ENCODE measurements at places on chromosomes 12 and 14.

DNA sequence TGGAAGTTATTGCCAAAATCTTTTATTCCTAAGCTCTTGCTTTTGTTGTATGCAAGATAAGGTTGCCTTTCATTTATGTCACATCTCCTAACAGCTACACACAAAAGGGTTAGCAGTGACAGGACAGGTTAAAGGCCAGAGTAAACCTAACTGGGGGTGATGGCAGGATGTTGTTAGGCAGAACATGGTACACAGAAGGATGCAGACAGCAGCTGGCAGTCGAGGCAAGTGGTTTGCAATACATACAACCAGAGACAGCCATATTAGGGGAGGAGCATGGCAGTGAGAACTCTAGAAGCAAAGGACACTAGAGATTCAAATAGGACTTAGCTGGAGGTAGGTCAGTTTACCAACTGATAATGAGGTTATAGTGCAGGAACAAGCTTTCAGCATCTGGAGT lies 2.7 kb upstream of the ABCD2 start:
- DNase-seq = no peak

- DNase-seq = no peak
Observed at GRCh38 chr12:112122823-112123690, 2.3 kb upstream of the TRAFD1 start.

DNA sequence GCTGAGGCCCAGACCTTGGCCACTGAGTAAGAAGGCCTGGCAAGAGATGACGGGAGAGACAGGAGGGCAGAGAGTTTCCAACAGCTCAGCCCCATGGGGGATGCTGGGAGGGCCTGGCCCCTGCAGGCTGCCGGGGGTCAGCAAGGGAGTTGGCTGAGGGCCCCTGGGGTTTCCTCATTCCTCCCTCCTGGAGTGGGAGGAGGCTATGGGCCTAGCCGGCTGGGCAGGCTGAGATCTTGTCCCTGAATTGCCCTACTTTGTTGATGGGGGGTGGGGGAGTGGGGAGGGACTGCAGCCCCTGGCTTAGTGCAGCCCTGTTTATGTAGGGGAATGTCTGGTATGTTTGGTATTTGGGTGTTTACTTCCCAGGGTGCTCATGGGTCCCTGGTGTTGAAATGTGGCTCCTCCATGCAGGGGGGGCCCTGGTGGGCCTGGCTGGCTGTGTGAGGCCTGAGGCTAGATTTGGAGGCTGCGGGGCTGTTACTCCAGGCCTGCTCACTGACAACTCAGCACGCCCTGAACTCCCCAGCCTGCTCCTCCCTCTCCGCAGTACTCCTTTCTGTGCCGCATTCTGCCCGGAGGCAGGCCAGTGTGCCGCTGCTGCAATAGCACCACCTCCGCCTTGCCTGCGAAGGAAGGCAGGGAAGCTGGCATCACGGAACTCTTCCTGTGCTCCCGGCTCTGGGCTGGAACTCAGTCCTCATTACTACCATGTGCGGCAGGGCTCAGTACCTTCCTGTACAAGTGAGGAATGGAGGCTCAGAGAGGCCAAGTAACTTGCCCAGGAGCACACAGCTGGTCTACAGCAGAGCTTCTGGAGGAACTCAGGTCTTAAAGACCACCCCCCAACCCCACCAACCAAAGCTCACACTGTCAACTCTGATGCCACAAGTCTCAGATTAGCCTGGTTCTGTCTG lies 25.3 kb downstream of the JDP2 start:
- DNase-seq = peak; percentile 26

GRCh38 chr12:130703733-130704375 lies 12.2 kb downstream of the RIMBP2 start:
- no peak for DNase-seq

DNA sequence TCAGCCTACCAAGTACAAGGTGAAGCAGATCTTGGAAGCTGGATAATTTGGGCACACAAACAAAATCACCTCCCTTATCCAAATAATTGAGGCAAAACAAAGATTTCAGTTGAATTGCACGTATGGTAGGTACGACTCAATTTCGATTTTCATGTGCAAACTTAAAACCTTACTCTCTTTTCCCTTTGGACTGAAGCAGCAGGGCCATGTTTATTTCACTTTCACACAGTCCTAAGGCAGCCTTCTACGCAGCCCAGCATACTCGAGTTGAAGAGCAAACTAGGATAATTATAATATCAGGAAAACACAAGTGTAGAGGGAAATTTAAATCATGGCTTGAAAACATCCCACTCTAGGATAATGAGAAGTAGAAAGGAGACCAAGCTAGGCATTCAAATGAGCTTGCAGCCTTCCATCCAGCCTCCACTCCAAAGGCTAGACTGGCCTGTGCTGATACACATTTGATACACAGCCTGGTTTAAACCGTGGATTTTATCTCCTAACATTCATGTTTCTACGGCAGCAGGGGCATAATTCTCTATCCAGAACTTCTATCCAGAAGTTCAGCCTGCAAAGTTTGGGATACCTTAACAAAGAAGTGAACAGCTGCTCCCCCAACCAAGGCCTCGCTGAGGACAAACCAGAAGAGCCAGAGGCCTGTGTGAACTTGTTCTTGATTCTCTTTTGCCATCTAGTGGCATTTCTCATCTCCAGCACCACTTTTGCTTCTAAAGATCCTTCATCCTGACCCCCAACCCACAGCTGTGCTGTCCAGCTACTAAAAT lies 2.4 kb upstream of the RNASE7 start:
- DNase-seq = peak; percentile 43

DNA sequence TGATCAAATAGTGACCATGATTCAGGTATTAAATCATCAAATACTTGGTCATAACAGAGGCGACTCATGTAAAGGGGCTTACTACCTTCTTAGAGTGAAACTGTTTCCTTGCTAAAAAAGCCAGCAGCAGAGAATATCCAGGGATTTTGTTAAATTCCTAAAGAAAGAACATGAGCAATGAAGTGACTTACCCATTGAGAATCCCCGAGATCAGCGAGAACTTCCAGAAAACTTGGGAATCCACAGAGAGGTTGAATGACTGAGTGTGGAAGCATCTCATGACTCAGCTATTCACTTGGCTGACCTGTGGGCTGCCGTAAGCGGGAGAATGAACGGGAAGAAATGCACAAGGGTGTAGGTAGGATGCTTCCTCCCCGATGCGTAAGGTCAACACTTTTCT lies 85.3 kb upstream of the KCNA1 start:
- no peak for DNase-seq

GRCh38 chr14:29648045-29648444 lies 279.6 kb downstream of the PRKD1 start:
- DNase-seq = no peak

- DNase-seq = peak; percentile 55
Observed at GRCh38 chr12:98645572-98646067, 530 bp downstream of the APAF1 start.

- DNase-seq = peak; percentile 28
Observed at GRCh38 chr14:73242357-73242901, 5.1 kb downstream of the PAPLN start.

- DNase-seq = no peak
Observed at GRCh38 chr12:112705037-112705632, 86.4 kb upstream of the RPH3A start.

All from C1 segment of cervical spinal cord (tissue), 14 donors.